ENCODE measurements at places on chromosomes 7 and 10. TPM values are rescaled to one million over a fixed set of nuclear protein-coding genes. Genes with fewer than 3 reads are reported as not detected.

The NAT16 gene
- total RNA-seq: not detected

The PRKCQ gene
- 2.3 TPM for total RNA-seq

The GIMAP5 gene
- 0.64 TPM for total RNA-seq

The MBL2 gene
- not detected for total RNA-seq

The ACHE gene
- total RNA-seq: 0.24 TPM

Data from tracheal epithelial cell (primary cell).